ENCODE measurements at places on chromosomes 6 and 20.

GRCh38 chr6:120569714-120570113 is 764.6 kb downstream of the TBC1D32 start:
- no peak for DNase-seq

GRCh38 chr6:111858347-111858746 is 14.9 kb downstream of the FYN start:
- no peak for DNase-seq

- DNase-seq, result no peak
Measured at GRCh38 chr20:25020345-25020744, 27.8 kb upstream of the APMAP start.

GRCh38 chr20:38748861-38749149 is 545 bp downstream of the ACTR5 start:
- DNase-seq, result no peak

- no peak for DNase-seq
Measured at GRCh38 chr6:53301801-53302537, 46.8 kb downstream of the ELOVL5 start.

- DNase-seq, result no peak
Measured at GRCh38 chr20:33277471-33278441, 5.3 kb upstream of the BPIFB1 start.

DNA sequence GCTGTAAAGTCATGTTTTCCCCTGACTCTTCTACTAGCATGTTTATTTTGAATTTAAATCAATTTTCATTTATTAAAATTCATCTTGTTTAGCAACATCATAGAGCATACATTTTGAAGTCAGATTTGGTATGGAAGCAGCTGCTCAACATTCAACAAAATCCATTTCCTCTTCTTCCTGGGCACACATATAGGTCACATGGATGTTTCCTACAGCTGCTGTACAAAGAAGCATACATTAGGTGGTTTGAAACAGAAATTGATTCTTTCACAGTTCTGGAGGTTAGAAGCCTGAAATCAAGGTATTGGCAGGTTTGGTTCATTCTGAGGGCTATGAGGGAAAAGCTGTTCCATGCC is 495.2 kb downstream of the RFPL4B start:
- no peak for DNase-seq

DNA sequence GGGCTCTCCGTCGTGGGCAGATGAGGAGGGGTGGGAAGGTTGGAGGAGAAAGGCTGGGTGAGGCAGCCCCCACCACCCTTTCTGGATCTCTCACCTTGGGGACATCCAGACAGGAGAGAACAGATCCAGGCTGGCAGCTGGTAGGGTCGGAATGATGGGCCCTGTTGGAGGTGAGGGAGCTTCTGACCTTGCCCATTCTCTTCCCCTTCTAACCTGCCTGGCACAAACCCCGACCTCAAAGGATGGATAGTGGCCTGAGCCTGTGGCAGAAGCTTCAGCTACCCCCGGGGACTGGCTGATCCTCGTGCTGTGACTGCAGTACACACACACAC is 6.0 kb upstream of the NPBWR2 start:
- DNase-seq, result no peak

- DNase-seq, result no peak
Measured at GRCh38 chr6:32255199-32256153, 31.6 kb upstream of the NOTCH4 start.

DNA sequence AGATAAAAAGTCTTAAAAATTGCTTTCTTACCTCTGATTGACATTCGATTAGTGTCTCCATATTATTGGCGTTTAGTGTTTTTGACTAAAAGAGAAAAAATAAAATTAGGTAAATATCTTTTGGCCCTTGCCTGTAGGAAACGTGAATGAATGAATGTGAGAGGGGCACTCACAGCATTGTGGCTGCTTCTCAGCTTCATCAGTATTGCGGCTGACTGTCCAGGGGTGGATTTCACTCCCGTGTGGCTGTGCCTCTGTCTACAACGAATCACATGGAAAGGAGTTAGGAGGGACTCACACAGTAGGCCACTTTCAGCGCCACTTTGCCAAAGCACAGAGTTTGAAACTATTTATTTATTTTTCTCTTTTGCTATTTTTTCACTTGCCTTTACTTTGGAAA is 844 bp downstream of the TAGAP start:
- DNase-seq, result no peak

DNA sequence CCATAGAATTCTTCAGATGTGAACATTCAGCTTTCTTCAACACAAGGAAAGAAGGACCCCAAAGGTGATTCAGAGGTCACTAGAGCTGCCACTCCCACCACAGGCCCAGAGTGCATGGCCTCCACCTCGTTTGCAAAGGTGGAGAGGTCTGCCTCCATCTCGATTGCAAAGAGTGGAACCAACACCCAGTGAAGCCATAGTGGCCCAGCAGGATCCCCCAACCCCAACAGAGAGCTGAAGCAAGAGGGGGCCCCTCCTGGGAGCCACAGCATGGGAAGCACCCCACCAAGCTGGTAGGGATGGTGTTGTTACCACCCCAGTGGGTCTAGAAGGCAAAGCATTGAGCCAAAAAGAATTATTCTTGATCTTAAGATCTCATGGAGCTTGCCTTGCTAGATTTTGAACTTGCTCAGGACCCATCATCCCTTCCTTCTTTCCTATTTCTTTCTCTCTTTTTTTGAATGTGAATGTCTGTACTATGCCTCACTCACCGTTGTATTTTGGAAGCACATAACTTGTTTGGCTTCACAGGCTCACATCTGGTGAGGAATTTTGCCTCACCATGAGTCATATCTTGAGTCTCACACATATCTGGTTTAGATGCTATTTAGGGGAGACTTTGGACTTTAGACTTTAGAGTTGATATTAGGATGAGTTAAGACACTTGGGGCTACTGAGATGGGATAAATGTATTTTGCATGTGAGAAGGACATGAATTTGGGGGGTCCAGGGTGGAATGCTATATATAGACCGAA is 119.2 kb downstream of the ANKRD60 start:
- DNase-seq, result no peak

DNA sequence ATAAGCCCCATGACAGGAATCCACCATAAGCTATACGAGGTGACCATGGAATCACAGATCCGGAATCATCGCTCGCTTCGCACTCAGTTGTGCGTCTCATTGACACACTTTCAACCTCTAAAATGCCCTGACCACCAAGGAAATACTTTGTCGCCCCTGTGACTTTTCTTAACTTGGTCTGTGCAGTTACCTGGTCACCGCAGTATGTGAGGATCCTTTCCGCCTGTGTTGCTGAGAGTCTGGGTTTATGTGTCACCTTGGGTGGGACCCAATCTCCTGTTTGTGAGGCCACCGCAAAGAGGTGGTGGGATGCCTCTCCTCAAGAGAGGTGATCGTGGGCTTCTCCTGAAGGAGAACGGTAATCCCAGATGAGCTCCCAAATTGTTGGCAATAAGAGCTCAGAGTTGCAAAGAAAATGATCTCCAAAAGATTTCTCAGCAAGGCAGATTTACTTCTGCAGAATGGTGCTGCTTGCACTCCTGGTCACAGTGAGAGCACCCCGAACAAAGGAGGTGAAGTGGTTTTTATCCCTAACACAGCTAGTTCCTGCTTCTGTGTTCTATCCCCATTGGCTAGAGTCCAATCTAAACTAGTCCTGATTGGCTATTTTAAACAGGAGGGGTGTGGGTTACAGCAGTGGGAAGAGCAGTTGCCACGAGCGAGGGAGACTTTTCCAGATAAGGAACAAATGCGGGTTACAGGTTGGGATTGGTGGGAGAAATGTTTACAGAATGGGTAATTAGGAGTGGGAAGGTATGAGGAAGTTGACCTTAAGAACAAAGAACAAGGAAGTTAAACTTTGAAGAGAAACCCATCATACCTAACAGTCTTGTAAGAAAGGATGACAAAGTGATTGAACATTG is 9.1 kb upstream of the ZNFX1 start:
- DNase-seq, result no peak

GRCh38 chr20:4041748-4042411 is 26.5 kb upstream of the RNF24 start:
- no peak for DNase-seq

GRCh38 chr6:15389765-15390723 is 144.2 kb downstream of the JARID2 start:
- DNase-seq, result no peak

DNA sequence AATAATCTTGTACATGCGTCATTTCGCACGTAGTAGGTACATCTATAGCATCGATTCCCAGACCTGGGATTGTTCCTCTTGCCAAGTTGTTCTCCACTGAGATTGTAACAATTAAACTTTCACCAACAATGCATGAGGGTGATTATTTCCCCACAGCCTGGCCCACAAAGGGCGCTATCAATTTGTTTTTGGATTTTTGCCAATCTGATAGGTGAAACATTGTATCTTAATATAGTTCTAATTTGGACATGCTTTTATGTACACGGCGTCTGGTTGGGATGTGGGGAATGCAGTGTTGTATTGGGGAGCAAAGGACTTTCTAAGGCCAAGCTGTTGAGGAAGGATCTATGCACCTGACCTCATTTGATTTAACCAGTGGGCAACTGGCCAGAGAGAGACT is 59.5 kb downstream of the VEGFA start:
- no peak for DNase-seq

DNA sequence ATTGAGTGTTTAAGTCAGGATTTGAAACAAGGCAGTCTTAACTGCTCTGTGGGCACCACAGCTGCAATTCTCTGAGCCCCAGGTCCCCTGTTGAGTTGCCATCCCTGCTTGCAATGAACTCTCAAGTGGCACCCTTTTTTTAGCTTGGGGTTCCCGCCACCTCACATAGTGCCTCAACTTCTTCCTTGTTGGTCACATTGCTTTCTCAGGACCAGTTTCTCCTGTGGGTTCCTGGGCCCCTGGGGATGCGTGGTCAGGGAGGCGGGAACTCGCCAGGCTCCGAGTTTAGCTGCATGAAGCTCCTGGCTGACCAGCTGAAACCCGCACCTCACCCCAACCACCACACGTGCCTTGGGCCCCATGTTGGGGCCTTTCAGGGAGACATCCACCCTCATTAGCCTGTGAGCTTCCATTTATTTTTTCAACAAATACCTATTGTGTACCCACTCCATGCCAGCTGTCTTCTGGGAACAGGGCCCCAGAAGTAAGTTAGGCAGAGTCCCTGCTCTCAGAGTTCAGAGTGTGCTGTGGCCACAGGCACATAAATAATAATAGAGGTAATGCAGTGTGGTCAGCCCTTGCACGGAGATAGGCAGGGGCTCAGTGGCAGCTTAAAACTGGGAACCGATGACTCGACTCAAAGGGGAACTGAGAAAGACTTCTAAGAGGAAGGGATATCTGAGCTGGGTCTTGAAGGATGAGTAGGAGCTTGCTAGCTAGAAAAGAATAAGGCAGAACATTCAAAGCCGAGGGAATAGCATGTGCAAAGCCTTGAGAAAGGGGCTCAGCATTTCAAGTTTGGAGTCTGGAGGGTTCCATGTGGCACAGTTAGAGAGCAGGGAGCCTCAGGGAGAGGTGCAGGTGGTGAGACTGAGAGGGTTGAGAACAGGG is 33.9 kb upstream of the FAM83D start:
- DNase-seq, result no peak

DNA sequence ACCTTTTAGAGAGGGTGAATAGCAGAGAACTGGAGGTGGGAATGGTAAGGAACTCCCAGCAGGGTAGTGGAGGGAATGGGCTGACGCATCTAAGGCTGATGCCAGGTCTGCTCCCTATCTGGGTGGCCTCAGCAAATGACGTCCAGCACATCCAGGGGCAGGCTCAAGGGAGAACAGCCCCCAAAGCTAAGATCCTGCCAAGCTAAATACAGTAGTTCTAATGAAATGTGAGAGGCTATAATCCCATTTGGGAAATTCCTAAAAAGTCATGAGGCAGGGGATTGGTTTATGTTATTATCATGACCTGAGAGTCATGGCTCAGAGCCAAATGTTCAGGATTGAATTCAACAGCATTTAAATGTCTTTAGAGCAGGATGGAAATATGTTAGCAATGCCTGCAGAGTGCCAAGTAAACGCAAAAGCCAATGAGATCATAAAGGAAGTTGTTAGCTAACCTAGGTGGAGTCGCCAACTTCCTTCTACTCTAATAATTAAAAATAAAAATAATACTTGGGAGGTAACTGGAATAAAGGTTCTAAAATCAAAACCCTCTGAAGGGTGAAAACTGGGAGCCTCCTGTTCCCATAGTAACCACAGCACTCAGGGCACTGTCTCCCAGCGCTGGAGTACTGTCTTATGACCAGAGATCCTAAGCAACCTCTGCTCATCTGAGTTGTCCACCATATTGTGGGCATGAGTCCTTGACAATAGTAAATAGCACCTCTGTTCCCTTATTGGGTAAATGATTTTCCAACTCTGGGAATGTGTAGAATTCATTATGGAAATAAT is 34.8 kb downstream of the IYD start:
- DNase-seq, result no peak

- no peak for DNase-seq
Measured at GRCh38 chr20:19003366-19004336, 190.1 kb downstream of the SCP2D1 start.

DNA sequence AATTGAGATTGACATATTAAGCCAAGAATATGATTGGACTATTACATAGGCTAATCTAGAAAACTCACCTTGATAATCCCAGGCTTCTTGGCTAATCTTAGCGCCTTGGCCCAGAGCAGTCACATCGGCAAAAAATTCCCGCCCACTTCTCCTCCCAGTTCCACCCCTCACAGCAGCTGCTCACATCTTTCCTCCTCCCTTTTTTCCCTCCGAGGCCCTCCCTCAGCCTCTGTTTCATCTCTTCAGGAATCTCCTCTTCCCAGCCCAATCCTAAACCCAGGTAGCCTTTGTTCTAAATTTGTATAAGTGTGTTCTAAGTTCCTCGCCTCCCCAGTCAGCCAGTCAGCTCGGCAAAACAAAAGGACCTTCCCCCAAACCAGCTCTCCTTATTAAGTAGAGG is 184.3 kb downstream of the PRKN start:
- no peak for DNase-seq

DNA sequence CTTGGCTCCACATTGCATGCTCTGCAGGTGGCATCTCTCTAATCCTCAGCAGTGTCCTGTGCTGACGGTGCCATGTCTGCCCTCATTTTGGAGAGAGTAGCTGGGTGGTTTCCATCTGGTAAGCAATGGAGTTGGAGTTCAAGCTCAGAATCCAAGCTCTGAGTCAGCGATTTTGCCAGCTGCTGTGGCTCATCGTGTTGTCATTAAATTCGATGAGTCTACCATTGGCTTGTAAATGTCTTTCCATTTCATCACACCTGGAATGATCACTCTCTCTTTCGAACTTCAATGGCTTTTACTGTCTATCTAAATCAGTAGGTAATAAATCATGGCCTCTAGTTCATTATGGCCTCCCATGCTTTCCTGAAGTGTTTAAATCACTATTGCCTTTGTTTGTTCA is 378.5 kb upstream of the TSHZ2 start:
- no peak for DNase-seq

DNA sequence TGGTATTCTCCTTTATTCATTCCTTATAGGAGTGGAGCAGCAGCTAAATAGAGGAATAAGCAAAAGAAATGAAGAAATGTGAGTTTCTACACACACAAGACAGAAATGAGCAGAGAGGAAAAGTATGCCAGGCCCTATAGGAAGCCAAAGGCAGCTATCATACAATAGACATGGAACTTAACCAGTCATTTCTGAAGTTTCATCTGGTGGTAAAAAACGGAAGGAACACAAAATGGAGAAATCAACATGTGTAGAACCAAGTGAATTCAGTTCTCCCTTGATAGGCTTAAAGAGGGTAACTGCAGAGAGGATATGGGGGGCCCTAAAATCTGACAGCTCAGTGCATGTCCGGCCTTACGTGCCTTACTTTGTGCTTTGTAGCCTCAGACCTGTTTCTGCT is 44.6 kb downstream of the TSBP1 start:
- DNase-seq, result no peak

All from bone marrow (tissue), 2 donors.